ENCODE measurements at places on chromosomes 16 and 17. TPM values are rescaled to one million over a fixed set of nuclear protein-coding genes. Genes with fewer than 3 reads are reported as not detected.

Gene LITAFD
- not detected for total RNA-seq

Gene OR1E2
- total RNA-seq: 0.43 TPM

Gene SDR42E1
- 1.2 TPM for total RNA-seq

Gene METTL26
- total RNA-seq: 75.9 TPM

Gene PHB1
- 240 TPM for total RNA-seq

Gene SRCIN1
- total RNA-seq: 1.5 TPM

Gene SP6
- total RNA-seq: 0.13 TPM

Gene GSDMA
- total RNA-seq: not detected

Gene TNS4
- total RNA-seq: not detected

Gene KRT12
- not detected for total RNA-seq

Gene ST6GALNAC2
- total RNA-seq: 5.3 TPM

Gene ANKFN1
- total RNA-seq: not detected

Gene CHST4
- not detected for total RNA-seq

Gene BCL6B
- total RNA-seq: 15.4 TPM

Gene SLC38A7
- 27.0 TPM for total RNA-seq

Gene ANKS3
- total RNA-seq: 8.3 TPM

Gene DOC2B
- 4.1 TPM for total RNA-seq

Gene NLGN2
- total RNA-seq: 5.9 TPM

Gene EPN3
- total RNA-seq: 8.3 TPM

Gene GPR139
- not detected for total RNA-seq

Gene CA5A
- 0.38 TPM for total RNA-seq

Gene ADGRG3
- 0.45 TPM for total RNA-seq

Gene ZNF750
- not detected for total RNA-seq

Gene CCNF
- 3.4 TPM for total RNA-seq

Gene UTS2R
- total RNA-seq: 2.3 TPM

Gene MT4
- not detected for total RNA-seq

Gene TBC1D3G
- total RNA-seq: not detected

Gene SCGB1C2
- not detected for total RNA-seq

Data from heart right ventricle (tissue), 16 donors.